ENCODE measurements at places on chromosomes 5 and 9.

GRCh38 chr9:13878241-13878711 lies 435.7 kb downstream of the NFIB start:
- no peak for DNase-seq

DNA sequence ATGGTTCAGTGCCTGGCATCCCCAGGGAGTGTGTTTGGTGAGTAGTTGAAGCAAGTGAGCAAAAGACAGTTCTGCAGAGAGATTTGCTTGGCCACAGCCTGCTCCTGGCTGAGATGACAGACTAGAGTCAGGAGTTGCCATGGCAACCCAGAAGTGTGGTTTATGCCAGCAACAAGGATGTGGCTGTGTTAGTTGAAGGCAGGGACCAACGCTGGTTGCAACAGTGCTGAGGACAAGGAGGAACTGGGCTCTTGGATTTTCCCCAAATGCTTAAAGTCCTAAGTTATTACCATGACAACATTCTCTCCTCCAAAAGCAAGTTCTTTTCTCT lies 2.7 kb downstream of the NXNL2 start:
- peak; percentile 57 for DNase-seq

DNA sequence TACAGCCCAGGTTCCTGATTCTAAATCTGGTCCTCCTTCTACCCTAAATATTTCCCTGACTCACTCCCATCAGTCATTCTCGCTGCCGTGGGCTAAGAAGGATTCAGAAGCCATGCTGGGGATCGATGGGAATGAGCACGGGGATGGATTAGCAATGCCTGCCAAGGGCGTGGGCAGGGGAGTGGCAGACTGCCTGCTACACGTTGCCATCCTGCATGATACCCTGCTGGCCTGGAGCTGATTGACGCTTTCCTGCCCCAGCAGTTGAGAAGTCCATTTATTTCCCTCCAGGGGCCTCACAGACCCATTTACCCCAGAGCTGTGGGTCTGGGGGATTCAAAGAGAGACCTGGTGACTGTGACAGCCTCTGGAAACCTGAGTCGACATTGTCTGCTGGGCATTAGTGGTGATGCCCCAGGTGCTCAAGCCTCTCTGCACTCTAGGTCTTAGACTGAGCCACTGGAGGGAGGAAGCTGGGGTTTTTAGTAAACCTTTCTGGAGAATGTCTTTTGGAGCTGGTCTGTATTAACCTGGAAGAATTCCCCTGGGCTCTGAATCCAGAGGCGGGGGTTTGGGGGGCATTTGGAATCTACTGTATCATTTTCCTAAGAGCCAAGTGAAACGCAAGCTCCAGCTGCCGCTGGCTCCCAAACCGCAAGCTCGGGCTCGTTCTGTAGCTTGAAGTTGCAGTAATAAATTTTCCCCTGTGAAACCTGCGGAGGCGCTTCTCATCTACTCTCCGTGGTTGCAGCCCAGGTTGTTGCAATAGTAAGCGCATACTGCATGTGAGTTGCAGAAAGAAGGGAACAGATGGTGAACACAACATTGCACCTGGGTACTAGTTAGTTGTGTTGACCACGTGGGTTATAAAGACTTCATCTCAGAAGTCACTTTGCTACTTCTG lies 76.3 kb upstream of the RAPGEF1 start:
- DNase-seq = no peak

GRCh38 chr5:125412561-125413495 lies 666.4 kb upstream of the ZNF608 start:
- peak; percentile 65 for DNase-seq

- DNase-seq = no peak
These were observed 27.6 kb downstream of the GLRA1 start for GRCh38 chr5:151897020-151897552.

- no peak for DNase-seq
These were observed 4.5 kb downstream of the RALGDS start for GRCh38 chr9:133116346-133117231.

- no peak for DNase-seq
These were observed 24.7 kb downstream of the PUM3 start for GRCh38 chr9:2819165-2819564.

- no peak for DNase-seq
These were observed 70.2 kb downstream of the SEMA4D start for GRCh38 chr9:89427621-89428221.

- no peak for DNase-seq
These were observed 189.9 kb downstream of the ARL15 start for GRCh38 chr5:54120473-54120872.

DNA sequence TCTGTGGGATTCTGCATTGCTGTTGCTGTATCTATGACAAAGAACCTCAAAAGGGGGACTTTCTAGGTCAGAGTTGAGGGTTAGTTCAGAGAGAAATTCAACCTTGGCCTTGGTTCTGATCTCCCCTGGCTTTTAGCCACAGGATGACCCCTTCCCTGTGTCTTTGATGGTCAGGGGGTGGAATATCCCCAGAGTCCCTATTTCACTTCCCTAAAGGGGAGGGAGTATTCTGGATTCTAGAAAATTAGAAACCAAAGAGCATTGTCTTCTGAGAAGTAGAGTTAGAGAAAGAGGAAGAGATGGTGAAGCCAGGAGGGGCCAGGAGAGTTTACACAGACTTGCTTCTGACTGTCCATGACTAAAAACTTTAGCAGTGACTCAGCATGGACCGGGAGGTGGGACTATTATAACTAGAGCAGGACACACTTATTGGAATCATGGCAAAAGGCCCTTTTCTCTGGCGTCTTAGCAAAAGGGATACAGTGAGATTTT lies 56.2 kb upstream of the LPAR1 start:
- no peak for DNase-seq

DNA sequence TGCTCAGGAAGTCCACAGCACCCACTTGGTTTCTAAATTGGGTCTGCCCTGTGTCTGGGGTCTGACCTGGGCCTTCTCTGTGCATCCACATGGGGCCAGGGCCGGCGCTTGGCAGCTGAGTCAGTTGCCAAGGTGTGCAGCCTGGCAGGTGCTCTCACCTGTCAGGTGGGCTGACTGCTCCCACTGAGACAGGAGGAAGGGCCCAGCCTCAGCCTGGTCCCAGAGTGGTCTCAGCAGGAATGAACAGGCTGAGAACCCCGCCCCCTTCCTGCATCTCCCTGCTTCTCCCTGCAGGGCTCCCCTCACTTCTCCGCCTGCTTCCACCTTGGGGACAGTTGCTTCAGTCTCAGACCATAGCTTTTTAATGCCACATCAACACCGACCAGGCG lies 60.5 kb downstream of the BARX1 start:
- no peak for DNase-seq

DNA sequence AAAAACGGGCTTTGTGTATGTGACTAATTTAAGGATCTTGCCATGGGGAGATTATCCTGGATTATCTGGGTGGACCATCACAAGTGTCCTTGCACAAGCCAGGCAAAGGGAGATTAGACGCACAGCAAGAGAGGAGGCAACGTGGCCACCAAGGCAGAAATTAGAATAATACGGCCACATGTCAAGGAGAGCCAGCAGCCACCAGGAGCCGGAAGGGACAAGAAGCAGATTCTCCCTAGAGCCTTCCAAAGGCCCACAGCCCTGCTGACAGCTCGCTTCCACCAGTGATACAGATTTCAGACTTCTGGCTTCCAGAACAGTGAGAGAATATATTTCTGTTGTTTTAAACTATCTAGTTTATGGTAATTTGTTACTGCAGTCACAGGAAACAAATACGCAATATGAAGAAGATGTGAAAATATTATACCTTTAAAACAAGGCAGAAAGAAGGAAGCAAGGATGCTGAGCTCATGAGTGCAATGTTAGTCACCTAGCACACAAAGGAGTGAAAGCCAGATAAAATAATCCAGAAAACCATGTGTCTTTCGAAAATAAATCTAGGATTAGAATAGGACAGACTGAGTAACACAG lies 28.7 kb upstream of the F2RL1 start:
- DNase-seq = no peak

GRCh38 chr5:96113170-96113939 lies 151.7 kb upstream of the ELL2 start:
- no peak for DNase-seq

- DNase-seq = no peak
These were observed 18.9 kb downstream of the SLCO4C1 start for GRCh38 chr5:102277144-102277543.

DNA sequence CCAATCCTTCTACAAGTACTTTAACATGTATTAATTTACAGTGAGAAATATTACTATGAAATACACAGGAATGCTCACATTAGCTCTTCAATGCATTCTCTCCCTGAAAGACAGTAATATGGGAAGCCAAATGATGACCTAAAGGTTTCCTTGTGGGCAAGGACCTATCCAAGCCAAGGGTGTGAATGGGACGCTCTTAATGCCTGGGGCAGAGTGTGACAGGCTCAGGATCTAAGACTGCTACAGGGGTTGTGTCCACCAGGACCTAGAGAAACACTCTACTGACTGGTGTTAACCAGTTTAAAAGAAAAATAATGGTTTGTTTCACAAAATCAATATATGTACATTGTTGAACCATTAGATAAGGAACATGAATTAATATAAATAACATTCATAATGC lies 158.7 kb downstream of the FGF1 start:
- DNase-seq = no peak

DNA sequence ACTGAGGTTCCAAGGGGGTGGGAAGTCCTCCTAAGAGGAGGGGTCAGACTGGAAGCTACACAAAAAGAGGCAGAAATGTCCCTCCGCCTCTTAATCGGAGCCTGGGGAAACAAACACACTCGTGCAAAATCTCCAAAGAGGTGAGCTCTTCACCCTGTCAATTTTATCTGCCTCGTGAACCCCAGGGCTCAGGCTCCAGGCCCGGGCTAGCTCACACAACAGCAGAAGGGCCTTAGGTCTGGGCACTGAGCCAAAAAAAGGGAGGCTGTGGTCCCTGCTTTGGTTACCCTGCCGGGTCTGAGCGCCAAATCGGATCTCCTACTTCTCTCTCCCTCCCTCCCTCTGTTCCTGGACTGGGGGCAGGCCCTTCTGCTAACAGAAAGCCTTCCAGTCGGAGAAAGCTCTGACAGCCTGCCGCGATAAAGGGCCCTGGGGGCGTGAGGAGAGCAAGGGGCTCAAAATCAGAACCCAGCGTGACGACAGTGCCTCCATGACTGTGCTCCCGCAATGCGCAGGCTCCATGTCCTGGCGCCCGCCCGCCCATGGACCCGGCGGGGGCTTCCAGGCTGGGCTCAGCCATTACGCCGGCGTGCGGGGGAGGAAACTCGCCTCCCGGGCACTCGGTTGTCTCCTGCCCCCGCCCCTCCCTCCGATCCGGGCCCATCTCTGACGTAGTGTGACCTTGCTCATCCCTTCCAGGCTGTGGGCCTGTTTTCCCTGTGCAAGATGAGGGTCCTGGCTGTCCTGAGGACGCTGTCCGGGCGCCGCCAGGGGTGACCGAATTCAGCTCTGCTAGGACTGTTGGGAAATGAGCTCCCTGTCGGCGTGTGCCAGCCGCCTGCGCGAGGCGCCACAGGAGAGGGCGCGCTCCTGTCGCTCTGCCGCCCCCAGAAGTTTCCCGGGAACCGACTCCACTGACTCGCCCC lies 865 bp upstream of the SLC22A4 start:
- peak; percentile 76 for DNase-seq

DNA sequence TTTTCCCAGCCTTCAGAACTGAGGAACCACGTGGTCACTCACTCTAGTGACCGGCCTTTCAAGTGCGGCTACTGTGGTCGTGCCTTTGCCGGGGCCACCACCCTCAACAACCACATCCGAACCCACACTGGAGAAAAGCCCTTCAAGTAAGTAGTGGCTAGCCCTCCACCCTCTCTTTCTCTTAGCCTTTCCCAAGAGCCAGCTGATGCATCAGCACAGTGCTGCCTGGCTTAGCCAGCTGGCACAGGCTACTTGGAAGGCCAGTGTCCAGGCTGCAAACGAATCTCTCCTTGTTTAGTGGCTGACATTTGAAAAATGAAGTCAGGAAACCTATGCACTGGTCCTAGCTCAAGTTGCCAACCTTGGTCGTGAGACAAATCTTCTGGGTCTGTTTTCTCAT lies 91.1 kb downstream of the PRDM6 start:
- DNase-seq = no peak

- DNase-seq = peak; percentile 17
These were observed 1.5 kb downstream of the PARP8 start for GRCh38 chr5:50667653-50668595.

- DNase-seq = no peak
These were observed 1683.2 kb downstream of the MAT2B start for GRCh38 chr5:165188556-165189175.

GRCh38 chr9:134765785-134766184 lies 114.8 kb upstream of the FCN2 start:
- DNase-seq = no peak

DNA sequence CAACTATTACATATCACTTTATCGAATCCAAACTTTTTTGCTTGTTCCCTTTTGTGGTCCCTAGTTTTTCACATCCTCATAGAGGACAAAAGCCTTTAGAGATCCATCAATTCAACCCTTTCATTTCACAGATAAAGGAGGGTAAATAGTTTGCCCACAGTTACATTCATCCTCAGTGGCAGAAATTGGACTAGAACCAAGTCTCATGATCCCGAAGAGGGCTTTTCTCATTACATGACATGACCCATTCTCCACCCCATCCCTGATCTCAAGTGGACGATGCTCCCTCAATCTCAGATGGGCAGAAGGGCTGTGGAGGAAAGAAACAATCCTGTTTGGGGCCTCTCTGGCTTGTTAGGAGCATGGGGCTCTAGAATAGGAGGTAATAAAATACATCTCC lies 23.1 kb downstream of the TICAM2 start:
- no peak for DNase-seq

GRCh38 chr5:131262953-131263541 lies 806 bp upstream of the CDC42SE2 start:
- no peak for DNase-seq

- DNase-seq = peak; percentile 56
These were observed 137.2 kb downstream of the C9orf50 start for GRCh38 chr9:129483415-129484351.

DNA sequence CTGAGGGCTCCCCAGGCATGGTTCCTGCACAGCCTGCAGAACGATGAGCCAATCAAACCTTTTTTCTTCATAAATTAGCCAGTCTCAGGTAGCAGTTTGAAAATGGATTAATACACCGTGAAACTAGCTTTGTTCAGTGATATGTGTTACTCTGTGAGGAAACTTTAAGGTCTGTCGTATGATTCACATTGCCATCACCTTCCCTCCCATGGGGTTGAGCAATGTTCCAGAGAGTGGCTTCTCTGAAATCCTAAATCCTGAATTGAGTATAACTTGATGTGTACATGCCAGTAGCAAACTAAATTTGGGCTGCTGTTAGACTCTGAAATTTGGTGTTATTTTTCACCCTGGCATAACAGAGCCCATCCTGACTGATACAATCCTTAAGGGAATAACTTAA lies 866.4 kb upstream of the C9orf72 start:
- no peak for DNase-seq

GRCh38 chr9:6272229-6272598 lies 56.0 kb upstream of the TPD52L3 start:
- DNase-seq = no peak
